IPS DF 6.9 (cell line): ENCODE measurements at places on chromosomes 5 and 9.
A peak's percentile ranks its signal among the peaks of the same experiment; 100 is the strongest.

GRCh38 chr5:130198927-130199326 is 294.7 kb downstream of the CHSY3 start:
- DNase-seq, result peak; percentile 16
- no peak overlapping the region for H3K4me3 ChIP-seq
- H3K4me1 ChIP-seq, result no peaks in the 10 kb centered on the region
- no peaks in the 10 kb centered on the region for H3K27me3 ChIP-seq

DNA sequence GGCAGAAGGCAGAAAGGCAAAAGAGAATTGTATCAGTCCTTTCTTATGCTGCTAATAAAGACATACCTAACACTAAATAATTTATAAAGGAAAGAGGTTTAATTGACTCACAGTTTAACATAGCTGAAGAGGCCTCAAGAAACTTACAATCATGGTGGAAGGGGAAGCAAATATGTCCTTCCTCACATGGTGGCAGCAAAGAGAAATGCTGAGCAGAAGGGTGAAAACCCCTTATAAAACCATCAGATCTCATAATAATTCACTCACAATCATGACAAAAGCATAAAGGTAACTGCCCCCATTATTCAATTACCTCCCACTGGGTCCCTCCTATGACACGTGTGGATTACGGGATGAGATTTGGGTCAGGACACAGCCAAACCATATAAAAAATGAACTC is 312.5 kb upstream of the PTGER4 start:
- no peak for DNase-seq
- H3K4me1 ChIP-seq, result no peaks in the 10 kb centered on the region
- no peak overlapping the region for H3K27ac ChIP-seq

- no peaks in the 10 kb centered on the region for H3K27me3 ChIP-seq
- H3K36me3 ChIP-seq, result no peaks in the 10 kb centered on the region
- no peak overlapping the region for H3K4me3 ChIP-seq
- peaks cover 3% of the 10 kb centered on the region for H3K4me1 ChIP-seq
- DNase-seq, result no peak
Observed at GRCh38 chr5:154112255-154112654, 73.5 kb downstream of the MFAP3 start.

DNA sequence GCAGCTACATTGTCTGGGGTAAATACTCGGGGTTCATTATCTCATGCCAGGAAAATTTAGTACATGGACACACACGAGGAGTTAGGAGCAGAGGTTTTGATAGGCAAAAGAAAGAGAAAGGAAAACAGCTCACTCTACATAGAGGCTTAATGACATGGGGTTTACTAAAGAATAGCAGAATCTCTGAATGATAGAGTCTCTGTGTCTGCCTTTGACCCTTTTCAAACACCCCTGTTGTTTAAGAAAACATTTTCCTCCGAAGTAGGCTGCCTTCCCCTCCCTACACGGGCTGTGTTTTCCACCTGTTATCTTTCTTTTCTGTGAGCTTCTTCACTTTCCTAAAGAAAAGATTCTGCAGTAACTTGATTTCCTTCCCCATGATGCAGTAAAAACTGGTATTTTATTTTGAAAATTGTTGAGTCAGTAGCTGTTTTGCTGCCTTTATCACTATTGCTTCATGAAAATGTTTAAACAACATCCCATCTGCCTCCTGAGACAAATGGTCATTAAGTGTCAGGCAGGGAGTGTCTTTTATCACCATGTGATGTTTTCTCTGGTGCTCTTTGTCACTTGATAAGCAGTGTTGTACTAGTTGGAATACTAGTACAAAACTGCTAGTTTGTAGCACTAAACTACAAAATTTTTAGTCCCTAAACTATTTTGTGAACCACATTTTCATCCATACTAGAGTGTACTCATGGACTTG is 76.6 kb downstream of the PPIC start:
- H3K4me1 ChIP-seq, result peaks cover 2% of the 10 kb centered on the region; the same call in 1 of the 2 replicates
- no peak overlapping the region for H3K4me3 ChIP-seq
- H3K27me3 ChIP-seq, result no peaks in the 10 kb centered on the region
- no peak for DNase-seq
- H3K36me3 ChIP-seq, result no peaks in the 10 kb centered on the region
- H3K27ac ChIP-seq, result no peak overlapping the region

GRCh38 chr5:178431782-178432165 is 158.4 kb downstream of the COL23A1 start:
- no peaks in the 10 kb centered on the region for H3K27me3 ChIP-seq
- peaks cover 6% of the 10 kb centered on the region for H3K4me1 ChIP-seq
- H3K27ac ChIP-seq, result no peak overlapping the region
- no peak overlapping the region for H3K4me3 ChIP-seq
- DNase-seq, result no peak

DNA sequence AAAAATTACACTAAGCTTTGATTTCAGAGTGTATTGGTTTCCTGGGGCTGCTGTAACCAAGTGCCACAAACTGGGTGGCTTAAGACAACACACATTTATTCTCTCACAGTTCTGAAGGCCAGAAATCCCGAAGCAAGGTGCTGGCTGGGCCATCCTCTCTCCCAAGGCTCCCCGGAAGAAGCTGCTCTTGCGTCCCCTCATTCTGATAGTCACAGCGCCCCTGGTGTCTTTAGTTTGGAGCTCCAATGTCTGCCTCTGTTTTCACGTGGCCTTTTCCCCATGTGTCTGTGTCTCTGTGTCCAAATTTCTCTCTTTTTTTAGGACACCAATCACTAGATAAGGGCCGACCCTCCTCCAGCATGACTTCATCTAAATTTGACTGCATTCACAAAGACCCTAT is 56.7 kb downstream of the ROPN1L start:
- H3K4me1 ChIP-seq, result no peaks in the 10 kb centered on the region
- no peaks in the 10 kb centered on the region for H3K27me3 ChIP-seq
- no peaks in the 10 kb centered on the region for H3K36me3 ChIP-seq
- no peak overlapping the region for H3K27ac ChIP-seq
- H3K4me3 ChIP-seq, result no peak overlapping the region
- no peak for DNase-seq

DNA sequence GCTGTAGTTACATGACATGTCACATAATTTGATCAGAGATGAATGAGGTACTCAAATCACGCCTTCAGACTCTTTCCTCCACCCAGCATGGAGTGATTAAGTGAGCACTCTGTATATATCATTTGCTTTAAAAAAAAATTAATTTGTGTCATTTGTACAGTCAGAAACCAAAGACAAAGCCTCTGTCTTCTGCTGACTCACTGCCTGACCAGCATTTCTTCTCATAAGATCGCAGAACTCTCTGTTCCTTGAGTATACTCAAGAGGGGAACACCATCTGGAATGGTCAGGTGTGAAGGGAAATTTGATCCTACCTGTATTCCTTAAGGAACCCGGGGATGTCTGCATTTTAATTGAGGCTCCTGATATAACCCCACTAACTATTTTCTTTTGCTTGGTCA is 254.4 kb downstream of the FAM114A2 start:
- no peak for DNase-seq
- no peak overlapping the region for H3K4me3 ChIP-seq
- H3K36me3 ChIP-seq, result no peaks in the 10 kb centered on the region
- H3K4me1 ChIP-seq, result peaks cover 3% of the 10 kb centered on the region

- H3K27me3 ChIP-seq, result no peaks in the 10 kb centered on the region
- no peak overlapping the region for H3K27ac ChIP-seq
- no peak for DNase-seq
- H3K4me1 ChIP-seq, result no peaks in the 10 kb centered on the region
- no peaks in the 10 kb centered on the region for H3K36me3 ChIP-seq
Observed at GRCh38 chr5:13731121-13731628, 213.3 kb downstream of the DNAH5 start.

GRCh38 chr9:108466304-108466703 is 389.5 kb downstream of the ACTL7B start:
- H3K27me3 ChIP-seq, result no peaks in the 10 kb centered on the region
- no peaks in the 10 kb centered on the region for H3K4me1 ChIP-seq
- DNase-seq, result no peak
- H3K27ac ChIP-seq, result no peak overlapping the region
- H3K4me3 ChIP-seq, result no peak overlapping the region
- H3K36me3 ChIP-seq, result no peaks in the 10 kb centered on the region

DNA sequence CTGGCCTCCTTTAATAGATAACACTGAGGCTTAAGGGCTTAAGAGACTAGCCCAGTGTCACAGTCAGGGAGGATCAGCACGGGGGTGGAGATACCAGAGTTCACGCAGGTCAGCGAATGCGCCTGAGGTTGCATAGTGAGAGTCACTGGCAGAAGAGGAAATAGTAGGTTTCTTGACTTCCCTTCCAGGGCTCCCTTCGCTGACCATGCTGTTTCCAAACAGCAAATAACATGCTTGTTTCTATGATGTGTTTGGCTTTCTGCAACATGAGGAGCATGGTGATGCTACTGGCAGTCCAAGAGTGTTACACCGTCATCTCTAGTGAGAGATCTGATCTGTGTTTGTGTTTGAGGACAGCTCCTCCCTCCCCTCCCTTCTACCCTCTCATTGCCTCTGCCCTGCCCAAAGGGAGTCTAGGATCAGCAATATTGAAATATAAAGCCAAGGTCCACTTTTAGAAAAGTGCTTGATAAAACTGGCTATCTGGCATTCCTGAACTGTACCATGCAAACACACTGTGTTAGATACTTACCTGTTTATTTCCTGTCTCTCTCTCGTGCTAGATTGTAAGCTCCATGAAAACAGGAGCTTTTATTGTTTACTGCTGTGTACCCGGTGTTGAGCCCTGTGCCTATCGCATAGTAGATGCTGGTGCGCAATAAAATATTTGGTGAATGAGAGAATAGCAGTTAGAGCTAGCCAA is 12.3 kb downstream of the TLE4 start:
- no peak overlapping the region for H3K4me3 ChIP-seq
- H3K4me1 ChIP-seq, result peaks cover 3% of the 10 kb centered on the region
- H3K27ac ChIP-seq, result no peak overlapping the region
- no peaks in the 10 kb centered on the region for H3K27me3 ChIP-seq
- DNase-seq, result no peak

DNA sequence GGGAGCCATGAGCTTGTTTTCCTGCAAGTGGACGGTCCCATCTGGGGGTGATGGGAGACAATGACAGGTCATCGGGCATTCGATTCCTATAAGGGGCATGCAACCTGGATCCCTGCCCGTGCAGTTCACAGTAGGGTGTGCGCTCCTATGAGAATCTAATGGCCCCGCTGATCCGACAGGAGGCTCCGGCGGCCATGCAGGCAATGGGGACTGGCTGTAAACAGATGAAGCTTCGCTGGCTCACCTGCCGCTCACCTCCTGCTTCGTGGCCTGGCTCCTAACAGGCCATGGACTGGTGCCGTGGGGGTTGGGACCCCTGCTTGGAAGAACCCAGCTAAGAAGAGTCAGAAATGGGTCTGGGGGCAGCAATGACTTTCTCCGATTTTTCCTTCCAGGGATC is 21.0 kb downstream of the PAEP start:
- no peaks in the 10 kb centered on the region for H3K36me3 ChIP-seq
- no peak overlapping the region for H3K27ac ChIP-seq
- no peak overlapping the region for H3K4me3 ChIP-seq
- DNase-seq, result no peak
- no peaks in the 10 kb centered on the region for H3K4me1 ChIP-seq
- H3K27me3 ChIP-seq, result no peaks in the 10 kb centered on the region

- no peak overlapping the region for H3K27ac ChIP-seq
- H3K36me3 ChIP-seq, result no peaks in the 10 kb centered on the region
- H3K27me3 ChIP-seq, result peaks cover 2% of the 10 kb centered on the region; the same call in 1 of the 2 replicates
Observed at GRCh38 chr9:107218829-107219485, 64.1 kb upstream of the RAD23B start.

GRCh38 chr5:149586708-149587318 is 5.5 kb downstream of the ARHGEF37 start:
- no peak overlapping the region for H3K4me3 ChIP-seq
- H3K4me1 ChIP-seq, result no peaks in the 10 kb centered on the region
- no peak for DNase-seq
- H3K27ac ChIP-seq, result no peak overlapping the region
- no peaks in the 10 kb centered on the region for H3K36me3 ChIP-seq

DNA sequence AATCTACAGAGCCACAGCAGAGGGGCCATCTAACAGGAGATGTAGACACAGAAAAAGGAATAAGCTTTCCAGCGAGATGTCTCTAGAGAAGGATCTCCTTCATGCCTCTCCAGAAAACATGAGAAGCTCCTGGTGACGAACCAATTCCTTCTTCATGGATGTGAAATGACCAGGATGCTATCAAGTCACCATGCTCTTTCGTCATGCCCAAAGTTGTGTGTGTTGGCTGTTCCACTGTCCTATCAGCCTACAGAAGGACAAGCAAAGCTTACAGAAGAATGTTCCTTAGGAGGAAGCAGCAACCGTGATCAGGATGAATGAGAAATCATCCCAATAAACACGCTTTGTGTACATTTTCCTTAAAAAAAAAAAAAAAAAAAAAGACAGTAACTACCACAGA is 54.4 kb downstream of the ALDH7A1 start:
- H3K4me3 ChIP-seq, result no peak overlapping the region
- no peak for DNase-seq
- no peaks in the 10 kb centered on the region for H3K4me1 ChIP-seq
- H3K27me3 ChIP-seq, result no peaks in the 10 kb centered on the region
- peaks cover 2% of the 10 kb centered on the region; the same call in 1 of the 2 replicates for H3K36me3 ChIP-seq

GRCh38 chr5:139844472-139845145 is 49.0 kb downstream of the PSD2 start:
- no peak overlapping the region for H3K4me3 ChIP-seq
- H3K36me3 ChIP-seq, result no peaks in the 10 kb centered on the region

DNA sequence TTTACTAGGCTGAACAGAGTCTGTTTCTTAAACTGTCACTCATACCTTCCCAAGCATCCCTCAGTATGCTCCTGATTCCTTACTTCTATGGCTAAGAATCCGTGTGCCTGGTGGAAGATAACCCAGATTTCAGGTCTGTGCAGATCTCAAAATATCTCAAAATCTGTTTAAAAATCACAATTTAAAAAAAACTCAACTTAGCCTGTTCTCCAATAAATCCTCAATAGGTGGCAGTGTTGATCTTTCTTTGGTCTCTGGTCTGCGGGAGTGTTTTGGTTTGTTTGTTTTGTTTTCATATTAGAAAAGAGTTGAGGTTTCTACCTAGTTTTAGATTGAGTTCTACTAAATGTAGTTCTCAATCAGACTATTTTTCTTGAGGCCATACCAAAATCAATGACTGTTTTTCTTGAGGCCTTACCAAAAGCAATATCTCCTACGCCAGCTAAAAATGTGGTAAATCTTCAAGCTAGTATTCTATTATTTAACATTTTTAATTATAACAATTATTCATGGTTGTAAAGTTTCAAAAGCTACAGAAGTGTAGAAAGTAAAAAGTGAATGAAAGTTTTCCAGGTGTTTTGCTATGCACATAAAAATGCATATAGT is 57.9 kb downstream of the TGFBR1 start:
- DNase-seq, result no peak
- H3K27me3 ChIP-seq, result no peaks in the 10 kb centered on the region
- no peaks in the 10 kb centered on the region for H3K36me3 ChIP-seq
- H3K4me3 ChIP-seq, result no peak overlapping the region
- H3K27ac ChIP-seq, result no peak overlapping the region

- H3K4me3 ChIP-seq, result no peak overlapping the region
- DNase-seq, result no peak
- no peaks in the 10 kb centered on the region for H3K36me3 ChIP-seq
- no peaks in the 10 kb centered on the region for H3K27me3 ChIP-seq
Observed at GRCh38 chr5:90113108-90113507, 296.4 kb downstream of the CETN3 start.

GRCh38 chr5:168420461-168420860 is 65.8 kb upstream of the RARS1 start:
- H3K36me3 ChIP-seq, result peaks cover 12% of the 10 kb centered on the region; the same call in 1 of the 2 replicates
- no peak for DNase-seq
- no peaks in the 10 kb centered on the region for H3K27me3 ChIP-seq
- no peak overlapping the region for H3K27ac ChIP-seq
- no peak overlapping the region for H3K4me3 ChIP-seq

- H3K4me3 ChIP-seq, result no peak overlapping the region
- H3K4me1 ChIP-seq, result peaks cover 1% of the 10 kb centered on the region; the same call in 1 of the 2 replicates
- no peaks in the 10 kb centered on the region for H3K27me3 ChIP-seq
- H3K27ac ChIP-seq, result no peak overlapping the region
- no peaks in the 10 kb centered on the region for H3K36me3 ChIP-seq
Observed at GRCh38 chr9:80147866-80148265, 576.1 kb downstream of the TLE4 start.
